Fibroblast of the aortic adventitia (primary cell): ENCODE measurements at places on chromosomes 6 and 20.

DNA sequence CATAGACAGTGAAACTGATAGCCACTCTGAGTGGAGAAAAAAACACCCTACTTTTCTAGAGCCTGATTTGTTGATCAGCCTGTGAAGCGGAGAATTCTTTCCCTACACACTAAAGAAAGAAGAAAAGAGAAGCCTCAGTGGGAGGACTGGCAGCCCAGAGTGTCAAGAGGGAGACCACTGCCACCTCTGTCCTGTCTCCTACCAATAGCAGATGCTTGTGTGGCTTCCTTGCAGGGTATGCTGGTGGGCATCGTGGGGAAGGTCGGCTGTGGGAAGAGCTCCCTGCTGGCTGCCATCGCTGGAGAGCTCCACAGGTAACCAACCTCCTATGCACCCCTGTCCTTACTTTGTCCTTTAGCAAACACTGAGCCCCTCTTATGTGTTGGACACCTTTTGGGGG, 10.4 kb downstream of the ABCC10 start:
- no peak for DNase-seq

DNA sequence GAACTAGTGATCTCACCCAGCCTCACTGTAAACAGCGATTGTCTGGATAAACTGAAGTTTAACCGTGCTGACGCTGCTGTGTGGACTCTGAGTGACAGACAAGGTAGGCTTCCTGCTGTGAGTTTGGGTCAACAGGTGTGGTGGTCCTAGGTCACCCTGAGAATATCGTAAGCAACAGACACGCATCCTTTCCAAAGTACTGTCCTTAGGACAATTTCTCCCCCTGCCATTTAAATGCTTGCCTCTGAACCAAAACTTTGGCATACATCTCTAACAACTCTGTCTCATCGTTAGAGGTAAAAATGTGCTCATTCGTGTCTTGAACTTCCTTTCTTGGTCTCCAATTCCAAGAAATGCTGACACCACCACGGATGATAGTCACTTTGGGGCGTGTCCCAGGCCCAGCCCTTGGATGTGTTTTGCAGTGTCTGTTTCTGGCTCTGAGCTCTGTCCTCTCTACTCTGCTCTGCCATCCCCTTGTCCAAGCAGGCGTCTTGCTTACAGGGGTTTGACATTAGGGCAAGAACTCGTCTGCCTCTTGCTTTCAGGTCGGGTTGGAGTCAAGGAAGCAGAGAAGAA, 95.5 kb downstream of the EYA2 start:
- DNase-seq: no peak

DNA sequence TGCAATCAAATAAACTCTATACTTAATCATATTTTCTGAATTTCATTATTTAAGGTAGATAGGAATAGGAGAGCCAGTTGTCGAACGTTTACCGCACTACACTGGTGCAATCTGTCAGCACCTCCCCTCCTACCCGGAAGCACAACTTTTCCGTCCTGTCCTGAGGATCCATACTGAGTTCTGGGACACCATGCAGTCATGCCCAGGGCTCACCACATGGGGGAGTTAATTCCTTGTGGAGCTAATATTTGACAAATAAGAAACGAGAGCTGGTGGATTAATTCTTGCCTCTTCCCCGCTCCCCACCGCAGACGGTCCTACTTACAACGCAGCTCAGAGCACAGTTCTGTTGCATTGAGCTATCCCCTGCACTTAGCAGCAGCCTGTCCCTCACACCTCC, 107.7 kb upstream of the RALGAPA2 start:
- no peak for DNase-seq

- peak; percentile 50 for DNase-seq
Measured at GRCh38 chr6:56361812-56362211, 114.4 kb upstream of the COL21A1 start.

GRCh38 chr20:17579369-17580039, 9.6 kb downstream of the DSTN start:
- no peak for DNase-seq

DNA sequence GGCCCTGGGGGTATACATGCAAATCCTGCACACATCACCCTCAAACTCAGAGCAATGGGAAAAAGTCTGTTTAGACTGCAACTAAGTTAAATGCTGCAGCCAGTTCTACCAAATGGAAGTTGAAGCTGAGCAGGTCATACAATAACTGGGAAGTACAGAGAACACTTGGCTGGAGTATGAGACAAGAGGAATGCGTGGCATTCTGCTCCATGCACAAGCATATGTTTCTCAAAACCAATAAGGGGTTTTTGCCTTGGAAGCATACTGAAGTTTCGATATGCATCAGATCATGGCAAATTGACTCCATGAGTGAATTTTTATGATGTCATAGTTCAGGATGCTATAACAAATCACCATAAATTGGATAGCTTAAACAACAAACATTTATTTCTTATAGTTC, 193.8 kb downstream of the COL12A1 start:
- peak; percentile 46 for DNase-seq

DNA sequence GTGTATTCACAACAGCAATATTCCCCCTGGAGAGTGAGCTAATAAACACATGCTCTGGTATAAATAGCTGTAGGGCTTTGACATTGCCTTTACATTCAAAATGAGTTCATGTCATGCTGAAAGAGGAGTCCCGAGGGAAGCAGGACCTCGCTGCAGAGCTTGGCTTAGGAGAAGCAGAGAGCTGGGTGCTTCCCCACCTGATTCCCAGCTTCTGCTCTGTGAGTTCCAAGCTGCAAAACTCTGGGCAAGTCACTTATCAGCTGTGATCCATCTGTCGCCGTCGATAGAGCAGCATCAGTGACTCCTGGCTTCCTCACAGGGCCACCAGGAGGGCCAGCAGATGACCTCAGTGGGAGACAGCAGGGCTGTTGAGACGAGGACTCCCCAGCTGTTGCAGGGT, 241.8 kb downstream of the ANKRD60 start:
- no peak for DNase-seq

- DNase-seq: peak; percentile 35
Measured at GRCh38 chr6:104940893-104941728, 15.8 kb upstream of the LIN28B start.

DNA sequence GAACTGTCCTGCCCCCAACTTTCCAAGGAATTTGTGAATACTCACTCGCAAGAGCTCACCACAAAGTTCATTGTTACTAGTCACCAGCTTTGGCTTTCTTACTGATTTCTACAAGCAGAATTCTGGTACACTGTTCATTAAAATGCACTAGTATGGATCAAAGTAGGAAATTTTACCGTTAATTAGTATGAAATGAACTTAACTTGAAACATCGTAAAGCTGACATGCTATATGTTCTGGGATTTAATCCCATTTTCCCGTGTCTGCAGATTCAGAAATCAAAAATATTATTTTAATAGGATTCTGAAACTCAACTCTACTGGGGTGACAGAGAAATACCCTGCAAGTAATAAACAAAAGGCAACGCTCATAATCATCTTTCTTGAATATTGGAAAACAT, 399.3 kb downstream of the DOK5 start:
- no peak for DNase-seq

DNA sequence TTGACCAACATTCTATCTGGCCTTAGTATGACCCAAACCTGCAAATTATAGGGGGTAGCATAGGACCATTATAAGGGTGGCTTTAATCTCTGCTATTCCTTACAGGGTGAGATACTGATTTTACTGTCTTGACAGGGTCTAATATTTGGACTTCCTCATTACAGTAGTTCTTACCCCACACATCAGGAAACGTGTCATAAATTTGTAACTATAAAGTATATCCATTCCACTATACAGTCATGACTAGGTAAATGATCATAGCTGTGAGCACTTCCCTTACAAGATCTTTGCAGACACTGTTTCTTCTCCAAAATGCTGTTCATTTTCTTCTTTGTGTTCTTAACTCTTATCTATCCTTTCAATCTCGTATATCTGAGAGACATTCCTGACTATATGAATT, 518.7 kb upstream of the RNF217 start:
- DNase-seq: no peak

DNA sequence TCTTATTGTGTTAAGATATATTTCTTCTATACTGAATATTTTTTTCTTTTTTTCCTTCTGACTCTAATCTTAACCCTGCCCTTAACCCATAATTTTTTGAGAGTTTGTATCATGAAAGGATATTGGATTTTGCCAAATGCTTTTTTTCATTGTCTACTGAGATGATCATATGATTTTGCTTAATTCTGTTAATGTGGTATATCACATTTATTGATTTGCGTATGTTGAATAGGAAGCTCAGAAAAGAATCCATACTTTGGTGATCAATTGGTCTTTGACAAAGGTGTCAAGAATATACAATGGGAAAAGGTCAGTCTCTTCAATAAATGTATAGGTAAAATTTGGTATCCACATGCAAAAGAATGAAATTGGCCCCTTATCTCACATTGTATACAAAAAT, 588.8 kb upstream of the ADGRB3 start:
- no peak for DNase-seq

DNA sequence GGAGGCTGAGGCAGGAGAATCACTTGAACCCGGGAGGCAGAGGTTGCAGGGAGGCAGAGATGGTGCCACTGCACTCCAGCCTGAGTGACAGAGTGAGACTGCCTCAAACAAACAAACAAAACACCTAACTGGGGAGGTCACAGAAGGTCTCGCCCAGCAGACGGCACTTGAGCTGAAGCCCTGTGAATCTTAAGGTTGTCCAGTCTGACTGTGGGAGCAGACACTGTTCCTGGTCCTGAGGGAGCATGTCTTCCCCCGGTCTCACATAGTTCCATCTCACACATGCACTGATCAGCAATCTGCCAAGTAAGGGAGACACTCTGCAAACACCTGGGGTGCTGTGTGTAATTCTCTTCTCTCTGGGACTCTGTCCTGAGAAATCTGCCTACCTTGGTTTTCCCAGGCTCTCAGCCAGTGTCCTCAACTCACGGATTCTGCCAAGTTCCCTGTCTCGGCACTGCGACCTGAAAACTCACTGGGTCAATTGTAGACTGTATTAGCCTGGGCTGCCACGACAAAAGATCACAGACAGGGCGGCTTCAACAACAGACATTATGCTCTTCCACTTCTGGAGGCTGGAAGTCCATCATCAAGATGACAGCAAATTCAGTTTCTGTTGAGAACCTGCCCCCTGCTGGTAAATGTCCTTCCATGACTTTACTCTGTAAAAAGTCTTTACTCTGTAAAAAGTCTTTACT, 94.3 kb downstream of the JPH2 start:
- DNase-seq: peak; percentile 69

DNA sequence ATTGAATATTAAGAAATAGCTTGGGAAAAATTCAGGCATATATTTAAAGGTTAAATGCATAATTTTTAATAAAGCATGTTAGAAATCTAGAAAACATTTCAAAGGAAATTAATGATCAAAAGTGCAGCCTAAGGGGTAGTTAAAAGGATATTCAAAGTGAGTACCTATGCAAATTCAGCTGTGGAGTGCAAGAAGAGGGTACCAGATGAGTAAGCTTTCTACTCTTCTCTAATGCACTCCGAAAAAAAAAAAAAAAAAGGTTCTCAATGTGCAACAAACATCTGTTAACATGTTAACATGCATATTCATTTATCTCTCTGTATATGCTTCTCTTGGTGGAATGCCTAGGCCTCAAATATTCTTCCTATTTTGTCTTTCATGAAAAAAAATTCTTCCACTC, 32.0 kb upstream of the KATNA1 start:
- DNase-seq: no peak

DNA sequence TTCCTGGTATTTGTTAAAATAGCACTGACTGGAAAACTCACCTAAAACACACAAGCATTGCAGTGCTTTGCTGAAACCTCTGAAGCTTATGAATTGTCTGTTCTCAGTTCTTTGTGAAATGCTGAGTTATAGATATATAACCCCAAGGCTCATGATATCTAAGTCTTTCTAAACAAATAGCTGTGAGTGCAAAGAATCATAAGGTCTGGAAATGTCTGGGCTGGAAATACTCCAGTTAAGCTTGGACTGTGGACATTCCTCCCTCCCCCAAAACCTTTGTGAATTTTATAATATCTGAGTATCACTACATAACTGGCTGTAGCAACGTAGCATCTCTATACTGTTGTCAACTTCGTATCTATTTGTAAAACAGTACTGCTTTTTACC, 69.1 kb downstream of the CBLN4 start:
- no peak for DNase-seq

GRCh38 chr6:35185302-35185681, 28.5 kb upstream of the SCUBE3 start:
- DNase-seq: peak; percentile 43

- no peak for DNase-seq
Measured at GRCh38 chr20:11838076-11838636, 79.5 kb upstream of the BTBD3 start.

DNA sequence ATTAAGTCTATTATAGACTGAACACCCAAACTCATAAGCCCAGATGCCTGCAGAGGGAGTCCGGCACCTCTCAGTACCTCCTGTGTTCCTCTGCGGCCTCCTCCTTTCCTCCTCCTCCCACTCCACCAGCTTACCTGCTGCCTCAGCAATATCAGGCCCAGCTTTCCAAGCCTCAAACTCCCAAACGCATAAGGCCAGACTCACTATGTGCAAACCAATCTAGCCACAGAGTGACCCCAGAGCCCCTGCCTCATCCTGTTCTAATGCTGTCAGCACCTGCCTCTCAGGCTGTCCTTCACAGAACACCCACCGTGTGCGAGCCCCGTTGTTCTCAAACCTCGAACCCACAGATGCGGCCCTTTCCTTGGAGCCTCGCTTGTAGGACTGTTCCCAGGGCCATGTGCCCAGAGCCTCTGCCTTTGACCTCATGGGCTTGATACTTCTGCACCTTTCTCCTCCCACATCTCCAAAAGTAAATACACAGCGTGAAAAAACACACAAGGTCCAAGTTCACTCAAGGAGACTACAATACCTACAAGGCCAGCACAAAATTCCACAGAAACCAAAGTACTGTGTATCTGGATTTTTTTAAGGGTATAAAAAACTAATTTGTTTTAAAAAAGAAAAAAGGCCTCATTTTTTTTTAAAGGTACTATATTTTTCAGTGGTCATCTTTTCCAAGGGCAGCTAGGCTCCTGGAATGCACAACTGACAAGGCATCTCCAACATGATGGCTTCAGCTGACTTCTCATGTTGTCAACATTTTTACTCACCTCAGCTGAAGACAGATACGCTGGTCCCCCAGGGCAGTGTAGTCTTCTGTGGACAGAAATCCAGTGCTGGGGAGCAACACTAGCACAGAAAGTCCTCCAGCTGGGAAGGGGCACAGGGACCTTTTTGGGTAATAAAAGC, 52.3 kb downstream of the ABHD12 start:
- no peak for DNase-seq

DNA sequence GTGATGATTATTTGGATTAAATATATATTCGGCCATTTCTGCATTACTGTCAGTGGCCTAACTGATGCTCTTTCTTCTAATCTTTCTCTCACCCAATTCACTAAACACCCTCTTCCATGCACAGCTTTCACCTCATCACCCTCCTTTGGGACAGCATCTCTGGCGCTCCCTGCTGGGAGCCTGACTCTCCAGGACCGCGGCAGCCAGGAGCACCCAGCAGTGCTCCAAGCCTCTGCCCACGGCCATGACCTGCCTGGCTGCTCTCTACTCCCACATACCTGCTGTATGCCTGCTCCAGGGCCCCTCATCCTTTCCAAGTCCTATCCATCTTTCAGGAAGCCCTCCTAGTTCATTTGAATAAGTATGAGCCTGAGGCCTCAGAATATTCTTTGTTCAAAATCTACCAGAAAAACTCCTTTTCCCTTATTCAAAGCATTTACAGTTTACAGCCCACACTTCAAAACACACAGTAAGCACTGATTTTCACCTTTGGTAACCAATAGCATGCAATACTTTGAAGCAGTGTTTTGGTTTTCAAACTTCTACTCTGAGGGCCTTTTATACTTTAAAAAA, 15.2 kb downstream of the CTCFL start:
- peak; percentile 9 for DNase-seq
